Activated CD4-positive, alpha-beta T cell treated with anti-CD3 and anti-CD28 coated beads for 48 hours (primary cell): ENCODE measurements at places on chromosomes 1 and 21.

- DNase-seq, result no peak
These were observed 20.4 kb downstream of the H3-3A start for GRCh38 chr1:226082959-226083301.

DNA sequence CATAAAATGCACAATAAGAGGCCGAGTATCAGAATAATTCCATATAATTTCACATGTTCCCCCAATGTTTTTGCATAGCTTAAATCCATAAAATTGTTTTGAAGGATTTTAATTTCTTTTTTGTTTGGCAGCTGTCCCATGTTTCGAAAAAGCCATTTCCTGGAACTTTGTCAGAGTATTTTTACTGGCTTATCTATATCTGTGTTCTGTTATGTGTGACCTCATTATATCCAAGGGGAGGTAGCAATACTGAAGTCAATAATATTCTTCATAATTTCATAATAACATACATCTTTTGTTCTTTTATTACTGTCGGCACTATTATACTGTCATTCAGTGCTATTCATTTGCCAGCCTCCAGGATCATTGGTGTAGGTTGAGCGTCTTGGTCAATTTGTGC, 9.4 kb upstream of the BACH1 start:
- no peak for DNase-seq

GRCh38 chr1:16226490-16227179, 10.3 kb downstream of the CPLANE2 start:
- no peak for DNase-seq

DNA sequence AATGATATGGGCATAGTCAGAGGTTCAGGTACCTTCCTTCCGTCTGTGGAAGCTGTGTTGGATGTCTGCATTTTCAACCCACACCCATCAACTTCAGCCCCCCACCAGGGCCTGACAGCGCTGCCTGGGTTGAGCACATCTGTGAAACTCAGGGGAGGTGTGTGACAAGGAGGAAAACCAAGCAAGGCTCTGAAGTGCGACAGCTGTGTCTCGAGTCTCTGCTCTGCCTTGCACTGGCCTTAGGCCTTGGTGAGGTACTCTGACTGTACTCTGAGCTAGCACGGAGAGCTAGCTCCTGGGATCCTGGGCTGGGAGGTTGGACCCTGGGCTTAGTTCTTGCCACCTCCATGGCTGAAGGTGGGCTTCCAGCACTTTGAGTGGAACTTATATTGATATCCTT, 9.1 kb downstream of the VANGL2 start:
- DNase-seq, result no peak

GRCh38 chr1:12338017-12338416, 108.2 kb downstream of the VPS13D start:
- no peak for DNase-seq
